Gastroesophageal sphincter (tissue), 4 donors: ENCODE measurements at places on chromosomes 16 and 17. TPM values are rescaled to one million over a fixed set of nuclear protein-coding genes. Genes with fewer than 3 reads are reported as not detected.

The HIC1 gene
- 44.7 TPM for total RNA-seq

The KCNJ12 gene
- total RNA-seq = 0.78 TPM

The TMEM114 gene
- not detected for total RNA-seq

The CDH8 gene
- 1.2 TPM for total RNA-seq

The SPN gene
- 2.0 TPM for total RNA-seq

The CD300H gene
- not detected for total RNA-seq

The TRAF7 gene
- 70.1 TPM for total RNA-seq

The ABCA6 gene
- 133 TPM for total RNA-seq

The NPTX1 gene
- 2.7 TPM for total RNA-seq

The CACNG1 gene
- not detected for total RNA-seq

The ZP2 gene
- not detected for total RNA-seq

The TVP23C gene
- 17.0 TPM for total RNA-seq

The ATP2C2 gene
- 0.13 TPM for total RNA-seq

The NOXO1 gene
- total RNA-seq = not detected

The LRRC46 gene
- total RNA-seq = 1.3 TPM

The PLXDC1 gene
- total RNA-seq = 5.5 TPM

The MMP25 gene
- not detected for total RNA-seq

The SECTM1 gene
- 18.9 TPM for total RNA-seq

The RND2 gene
- total RNA-seq = 3.4 TPM

GRCh38 chr17:80460429-80460834 is 16.0 kb downstream of the NPTX1 start:
- ATAC-seq = peak; percentile 80

- ATAC-seq = no peak
These were observed 5.4 kb downstream of the SLC12A3 start for GRCh38 chr16:56870276-56870888.

GRCh38 chr16:9139965-9140364 is 48.5 kb downstream of the HAPSTR1 start:
- no peak for ATAC-seq

DNA sequence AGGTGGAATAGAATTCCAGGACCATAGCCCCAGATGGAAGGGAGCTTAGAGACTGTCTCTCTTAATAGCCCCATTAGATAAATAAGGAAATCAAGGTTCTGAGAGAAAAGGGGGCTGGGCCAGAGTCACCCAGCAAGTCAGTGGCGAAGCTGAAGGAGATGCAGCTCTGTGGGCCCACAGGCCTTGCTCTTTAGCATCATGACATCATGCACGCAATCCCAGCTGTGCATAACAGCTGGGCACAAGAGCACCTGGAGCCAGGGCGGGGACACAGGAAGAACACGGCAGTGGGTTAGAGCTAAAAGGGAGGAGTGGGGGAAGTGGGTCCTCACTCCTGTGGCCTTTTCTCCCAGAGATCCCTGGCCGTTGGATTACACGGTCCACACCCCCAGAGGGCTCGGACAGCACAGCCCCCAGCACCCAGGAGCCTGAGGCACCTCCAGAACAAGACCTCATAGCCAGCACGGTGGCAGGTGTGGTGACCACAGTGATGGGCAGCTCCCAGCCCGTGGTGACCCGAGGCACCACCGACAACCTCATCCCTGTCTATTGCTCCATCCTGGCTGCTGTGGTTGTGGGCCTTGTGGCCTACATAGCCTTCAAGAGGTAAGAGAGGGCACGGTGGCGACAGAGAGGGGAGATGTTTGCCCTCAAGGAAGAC is 15.1 kb downstream of the NGFR start:
- ATAC-seq = no peak

DNA sequence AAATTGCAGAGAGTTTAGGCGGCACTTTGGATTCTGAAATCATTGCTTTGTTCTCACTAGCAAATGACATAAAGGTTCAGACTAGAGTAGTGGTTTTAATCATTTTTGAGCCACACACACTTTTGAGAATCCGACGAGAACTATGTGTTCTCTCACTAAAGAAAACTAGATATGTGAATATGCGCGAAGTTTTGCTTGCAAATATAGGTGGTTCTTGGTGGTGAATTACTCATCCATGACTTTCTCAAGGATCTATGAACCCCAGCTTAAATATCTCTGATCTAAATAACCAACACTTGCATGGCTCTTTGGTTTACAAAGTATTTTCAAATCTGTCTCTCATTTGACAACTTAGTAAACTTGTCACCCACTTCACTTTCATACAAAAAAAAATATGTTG is 54.8 kb downstream of the NOG start:
- ATAC-seq = no peak

- no peak for ATAC-seq
These were observed 8.0 kb downstream of the NEUROD2 start for GRCh38 chr17:39599665-39600231.

DNA sequence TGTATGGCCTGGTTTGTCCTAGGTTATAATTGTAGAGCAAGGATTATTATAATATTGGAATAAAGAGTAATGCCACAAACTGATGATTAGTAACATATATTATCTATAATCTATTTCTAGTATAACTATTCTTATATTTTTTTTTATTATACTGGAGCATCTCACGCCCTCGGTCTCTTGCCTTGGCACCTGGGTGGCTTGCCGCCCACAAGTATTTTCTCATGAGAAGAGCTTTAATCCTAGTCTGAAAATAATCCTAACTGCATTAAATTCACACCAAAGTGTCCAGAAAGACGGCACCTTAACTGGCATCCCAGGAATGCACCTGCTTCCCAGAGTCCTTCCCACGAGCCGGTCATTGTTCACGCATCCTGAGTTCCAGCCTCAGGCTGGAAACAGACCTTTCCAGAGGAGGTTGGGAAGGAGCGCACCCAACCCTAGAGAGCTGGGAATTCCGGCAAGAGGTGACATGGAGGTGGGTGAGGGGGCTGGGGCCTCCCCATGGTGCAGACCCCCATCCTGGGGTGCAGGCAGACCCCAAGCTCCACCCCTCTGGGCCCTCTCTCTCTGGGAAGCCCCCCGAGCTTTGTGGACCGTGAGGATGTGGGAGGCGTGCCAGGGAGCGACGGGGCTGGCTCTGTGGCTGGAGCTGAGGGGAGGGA is 15.9 kb downstream of the CHMP1A start:
- ATAC-seq = peak; percentile 14

DNA sequence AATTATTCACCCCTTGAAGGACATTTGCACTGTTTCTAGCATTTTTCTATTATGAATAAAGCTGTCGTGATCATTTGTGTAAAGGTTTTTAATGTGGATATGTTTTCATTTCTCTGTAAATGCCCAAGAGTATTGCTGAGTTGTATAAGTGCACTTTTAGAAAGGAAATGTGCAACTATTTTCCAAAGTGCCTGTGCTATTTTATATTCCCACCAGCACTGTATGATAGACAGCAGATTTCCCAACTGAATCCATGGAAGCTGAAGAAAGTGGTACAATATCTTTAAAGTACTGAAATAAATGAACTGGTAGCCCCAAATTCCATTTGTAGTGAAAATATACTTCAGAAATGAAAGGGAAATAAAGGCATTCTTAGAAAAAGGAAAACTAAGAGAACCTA is 238.4 kb downstream of the BCAS3 start:
- no peak for ATAC-seq

DNA sequence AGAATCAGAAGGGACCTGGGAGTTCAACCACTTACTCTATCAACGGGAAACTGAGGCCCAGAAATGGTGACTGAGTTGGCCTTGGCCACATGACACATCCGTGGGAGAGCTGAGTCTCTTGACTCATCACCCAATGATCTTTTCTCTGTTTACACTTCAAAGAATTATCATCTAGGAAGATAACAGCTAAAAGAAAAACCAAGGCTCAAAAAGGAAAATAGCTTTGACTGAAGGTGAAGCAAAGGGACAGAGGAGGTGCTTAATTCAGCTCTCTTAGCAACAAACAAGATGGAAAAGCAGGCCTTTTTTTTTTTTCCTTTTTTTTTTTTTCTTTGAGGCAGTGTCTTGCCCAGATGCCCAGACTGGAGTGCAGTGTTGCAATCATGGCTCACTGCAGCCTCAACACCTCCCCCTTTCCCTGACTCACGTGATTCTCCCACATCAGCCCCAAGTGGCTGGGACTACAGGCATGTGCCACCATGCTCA is 16.7 kb downstream of the ERCC4 start:
- ATAC-seq = peak; percentile 70

DNA sequence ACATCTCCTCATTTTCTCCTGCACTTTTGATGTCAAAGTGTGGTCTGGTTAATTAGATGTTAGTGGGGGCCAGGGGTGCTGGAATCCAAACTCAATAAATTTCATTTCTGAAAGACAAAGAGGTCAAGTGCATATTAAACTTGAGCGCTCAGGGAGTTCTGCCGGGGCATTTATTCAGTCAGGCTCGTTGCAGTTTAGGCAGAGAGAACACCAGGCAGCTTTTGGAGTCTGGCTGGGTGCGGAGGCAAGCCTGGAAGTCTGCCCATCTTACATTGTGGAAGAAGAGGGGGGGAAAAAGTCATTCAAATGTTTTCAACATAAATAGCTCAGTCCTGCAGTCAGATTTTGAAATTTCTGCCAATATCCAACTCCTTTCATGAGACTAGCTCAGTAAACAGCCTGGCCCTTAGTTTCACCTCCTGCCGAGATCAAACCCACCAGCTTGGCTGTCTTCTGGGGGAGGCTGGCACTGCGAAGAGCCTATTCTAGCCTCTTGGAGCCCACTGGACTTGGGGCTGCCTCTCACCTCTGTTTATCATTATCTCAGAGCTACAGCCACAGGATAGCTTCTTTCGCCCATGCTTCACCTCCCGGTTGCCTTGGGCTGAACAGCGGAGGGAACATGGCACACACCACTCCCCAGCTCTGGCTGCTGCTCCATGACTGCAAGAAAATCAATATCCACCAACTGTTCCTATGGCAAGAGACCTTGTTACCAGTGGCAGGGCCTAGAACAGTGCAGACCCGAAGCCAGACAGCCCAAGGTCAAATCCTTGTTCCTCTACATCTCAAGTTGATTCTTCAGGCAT is 177.4 kb upstream of the CDH5 start:
- ATAC-seq = no peak

- peak; percentile 46 for ATAC-seq
These were observed 18.4 kb downstream of the NPIPA1 start for GRCh38 chr16:14955546-14956231.

GRCh38 chr16:83940630-83941378 is 12.2 kb upstream of the OSGIN1 start:
- no peak for ATAC-seq

DNA sequence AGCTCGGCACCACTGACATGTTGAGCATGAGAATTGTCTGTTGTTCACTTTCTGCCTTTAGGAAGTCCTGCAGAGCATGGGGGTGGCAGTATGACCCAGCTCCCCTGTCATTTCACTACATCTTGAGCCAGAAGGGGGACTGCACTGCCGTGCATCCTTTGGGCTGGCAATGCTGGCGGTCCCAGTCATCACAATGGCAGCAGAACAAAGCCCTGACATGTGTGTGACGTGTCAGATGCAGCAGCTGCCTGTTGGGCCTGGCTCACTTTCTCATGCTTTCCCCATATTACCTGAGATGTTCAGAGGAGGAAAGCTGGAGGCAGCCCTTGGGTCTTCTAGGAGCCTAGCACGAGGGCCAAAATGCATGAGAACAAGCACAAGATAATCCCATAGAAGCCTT is 6.3 kb upstream of the ABAT start:
- no peak for ATAC-seq

- ATAC-seq = no peak
These were observed 48.0 kb downstream of the RBFOX3 start for GRCh38 chr17:79562931-79563210.

DNA sequence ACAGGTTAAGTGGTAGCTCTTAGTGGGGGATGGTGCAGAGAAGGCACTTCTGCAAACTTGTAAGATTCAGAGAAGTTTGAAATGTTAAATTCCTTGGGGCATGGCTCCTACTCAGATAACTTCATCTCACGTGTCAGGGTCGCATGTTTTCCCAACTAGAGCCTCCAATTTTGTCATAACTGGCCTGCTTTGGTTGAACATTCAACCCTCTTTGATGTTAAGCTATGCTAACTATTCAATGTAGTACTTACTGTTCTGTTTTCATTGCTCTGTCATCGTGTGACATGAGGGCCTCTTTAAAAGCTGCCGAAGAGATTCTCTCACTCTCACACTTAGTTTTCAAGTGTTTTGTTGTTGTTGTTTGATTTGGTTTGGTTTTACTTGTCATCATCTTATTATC is 280.8 kb downstream of the CDH11 start:
- no peak for ATAC-seq

GRCh38 chr17:27199948-27200347 is 94.0 kb upstream of the WSB1 start:
- ATAC-seq = no peak

DNA sequence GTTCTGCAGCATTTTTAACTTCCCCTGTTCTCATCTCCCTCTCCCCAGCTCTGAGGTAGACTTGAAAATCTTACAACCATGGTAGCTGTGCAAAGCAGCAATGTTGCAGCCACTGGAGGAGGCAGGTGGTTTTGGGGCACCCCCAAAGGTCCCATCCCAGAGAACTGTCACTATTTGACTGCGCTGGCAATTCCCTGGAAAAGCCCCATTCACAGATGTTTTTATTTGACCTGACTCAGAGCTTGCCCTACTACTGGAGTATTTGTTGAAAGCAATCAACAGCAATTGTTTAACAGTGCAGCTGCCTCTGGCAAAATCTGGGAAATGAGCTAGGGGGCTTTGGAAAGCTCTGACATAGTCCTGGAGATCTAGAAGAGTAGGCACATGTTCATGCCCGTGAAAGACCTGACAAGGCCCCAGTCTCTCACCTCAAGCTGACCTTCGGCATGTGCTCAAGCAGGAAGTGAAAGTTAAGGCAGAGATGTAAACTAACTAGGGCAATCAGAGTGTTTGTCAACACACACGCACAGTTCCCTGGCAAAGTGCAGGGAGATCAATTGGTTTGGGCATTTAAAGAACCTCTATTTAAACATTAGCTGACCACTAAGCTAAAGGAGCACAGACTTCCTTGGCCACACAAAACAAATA is 19.7 kb upstream of the PIK3R5 start:
- no peak for ATAC-seq

- ATAC-seq = no peak
These were observed 137.7 kb downstream of the CEP112 start for GRCh38 chr17:66054242-66054641.

GRCh38 chr17:27609611-27610303 is 21.2 kb upstream of the LGALS9 start:
- ATAC-seq = no peak

DNA sequence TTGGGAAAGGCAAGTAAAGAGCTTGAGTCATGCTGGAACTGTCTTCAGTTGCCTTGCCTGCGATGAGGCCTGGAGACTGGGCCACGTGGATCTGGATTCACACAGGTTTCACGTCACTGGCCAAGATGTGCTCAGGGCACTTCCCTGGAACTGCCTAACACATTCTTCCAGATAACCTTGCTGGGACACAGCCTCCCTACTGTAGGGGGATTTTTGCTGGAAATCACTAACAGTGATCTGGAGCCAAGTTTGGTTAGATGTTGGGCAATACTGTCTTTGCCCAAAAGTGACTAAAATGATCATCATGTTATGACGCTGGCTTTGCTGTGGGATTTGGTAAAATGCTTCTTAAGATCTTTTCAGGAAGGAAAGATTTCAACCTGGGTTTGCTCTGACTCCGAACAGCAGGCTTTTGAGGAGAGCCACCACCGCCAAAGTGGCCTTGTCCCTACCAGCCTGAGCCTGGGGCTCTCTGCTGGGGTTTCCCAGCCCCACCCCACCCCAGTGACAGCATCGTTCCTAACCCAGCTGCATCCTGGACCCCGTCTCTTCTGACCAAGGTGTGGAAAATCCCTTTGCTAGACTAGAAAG is 14.7 kb downstream of the C1QTNF1 start:
- ATAC-seq = peak; percentile 85
